CMK (cell line): ENCODE measurements at places on chromosomes 5 and 9.

DNA sequence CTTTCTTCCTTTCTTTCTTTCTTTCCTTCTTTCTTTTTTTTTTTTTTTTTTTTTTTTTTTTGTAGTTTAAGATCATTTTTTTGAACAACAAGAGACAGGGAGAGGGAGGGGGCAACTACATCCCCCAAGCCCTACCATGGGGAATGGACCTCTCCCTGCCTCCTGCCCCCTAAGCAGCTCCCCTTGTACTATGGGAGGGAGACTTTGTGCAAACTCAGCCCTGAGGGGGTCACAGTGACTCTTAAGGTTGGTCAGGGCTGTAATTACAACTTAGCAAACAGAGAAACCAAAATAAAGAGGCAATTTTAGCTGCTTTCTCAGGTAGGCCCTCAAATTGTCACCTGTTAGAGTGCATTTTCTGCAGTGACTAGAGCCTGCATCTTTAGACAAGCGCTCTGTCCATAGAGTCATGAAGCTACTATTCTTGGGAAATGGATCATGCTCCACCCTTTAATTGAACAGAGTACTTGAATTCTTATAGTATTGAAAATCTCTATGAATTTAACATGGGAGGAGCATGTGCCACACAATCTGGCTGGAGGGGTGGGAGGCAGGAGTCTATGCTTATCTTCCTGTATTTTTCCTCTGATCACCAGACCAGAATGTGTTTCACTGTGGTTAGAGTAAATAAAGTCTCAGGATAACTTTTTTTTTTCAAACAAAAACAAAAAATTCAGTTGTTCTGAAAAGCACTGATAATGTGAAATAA, 24.3 kb upstream of the PIK3R1 start:
- no peak for DNase-seq

DNA sequence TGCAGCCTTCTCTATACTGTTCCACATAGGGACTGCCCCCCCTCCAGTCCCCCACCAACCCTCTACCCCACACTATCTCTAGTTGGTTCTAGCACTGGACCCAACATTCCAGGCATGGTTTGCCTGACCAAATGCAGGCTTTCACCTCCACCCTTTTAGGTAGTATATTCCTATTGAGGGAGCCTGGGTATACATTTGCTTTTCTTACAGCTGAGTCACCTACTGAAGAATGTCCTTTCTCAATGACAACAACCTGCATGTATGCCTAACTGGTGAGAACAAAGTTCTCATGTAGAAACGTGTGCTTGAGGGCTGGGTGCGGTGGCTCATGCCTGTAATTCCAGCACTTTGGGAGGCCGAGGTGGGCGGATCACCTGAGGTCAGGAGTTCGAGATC, 8.2 kb downstream of the TNIP1 start:
- no peak for DNase-seq

GRCh38 chr9:115596746-115597080, 478.8 kb upstream of the TNC start:
- no peak for DNase-seq

DNA sequence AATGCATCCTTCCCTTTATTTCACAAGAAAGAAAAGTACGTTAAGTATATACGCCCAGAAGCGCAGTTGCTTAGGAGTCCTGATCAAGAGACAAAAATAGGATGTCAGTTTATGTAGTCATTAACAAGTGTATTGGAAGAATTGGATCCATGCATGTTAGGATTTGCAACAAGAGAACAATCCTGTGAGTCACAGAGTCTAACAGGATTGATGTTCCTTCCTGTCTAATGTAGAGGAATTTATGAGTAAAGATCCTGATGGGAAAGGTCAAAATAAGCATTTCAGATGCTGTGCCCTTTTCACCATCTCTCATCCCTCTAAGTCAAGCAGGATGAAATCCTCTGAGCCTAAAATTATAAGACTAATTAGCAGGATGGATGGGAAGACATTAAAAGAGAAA, 406.0 kb upstream of the GRIA1 start:
- no peak for DNase-seq

DNA sequence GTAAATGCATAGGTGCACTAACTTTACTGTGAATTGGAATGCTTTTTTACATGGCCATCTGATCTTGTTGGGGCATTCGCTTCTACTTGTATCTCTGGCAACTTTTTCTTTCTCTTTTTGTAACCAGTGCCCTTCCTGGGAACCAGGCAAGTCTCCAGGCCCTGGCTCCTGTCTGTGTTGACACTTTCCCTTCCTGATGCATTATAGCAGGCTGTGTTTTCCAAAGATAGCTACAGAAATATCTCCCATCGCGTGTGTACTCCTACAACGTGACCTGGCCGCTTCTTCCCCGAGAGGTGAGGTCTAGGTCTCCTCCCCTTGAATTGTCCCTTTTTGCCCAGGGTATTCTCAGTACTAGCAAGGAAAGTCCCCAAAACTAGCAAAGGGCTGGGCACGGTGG, 81.1 kb upstream of the SPIN1 start:
- DNase-seq, result no peak

DNA sequence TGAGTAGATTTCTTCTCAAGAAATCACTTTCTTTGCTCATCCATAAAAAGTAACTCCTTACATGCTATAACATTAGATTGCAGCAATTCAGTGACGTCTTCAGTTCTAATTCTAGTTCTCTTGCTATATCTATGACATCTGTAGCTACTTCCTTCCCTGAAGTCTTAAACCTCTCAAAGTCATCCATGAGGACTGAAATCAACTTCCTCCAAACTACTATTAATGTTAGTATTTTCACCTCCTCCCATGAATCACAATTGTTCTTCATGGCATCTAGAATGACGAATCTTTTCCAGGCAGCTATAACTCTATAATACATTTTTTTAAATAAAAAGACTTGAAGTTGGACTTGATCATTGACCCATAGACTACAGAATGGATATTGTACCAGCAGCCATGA, 46.2 kb upstream of the PRRC1 start:
- no peak for DNase-seq

DNA sequence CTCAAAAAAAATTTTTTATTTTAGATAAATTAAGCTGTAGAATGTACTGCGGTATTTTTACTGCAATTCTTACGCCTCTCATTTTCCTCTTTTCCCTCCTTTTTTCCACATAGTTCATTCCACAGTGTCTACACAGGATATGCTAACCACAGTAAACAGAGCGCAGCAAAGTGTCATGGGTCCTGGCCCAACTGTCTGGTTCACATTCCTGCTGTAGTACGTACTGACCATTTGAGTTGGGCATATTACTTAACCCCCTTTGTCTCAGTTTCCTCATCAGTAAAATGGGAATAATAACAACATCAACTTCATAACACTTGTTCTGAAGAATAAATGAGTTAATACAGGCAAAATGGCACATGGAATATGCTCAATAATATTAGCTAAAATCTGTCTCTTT, 41.6 kb downstream of the SLC44A1 start:
- no peak for DNase-seq

GRCh38 chr5:76805821-76806505, 12.9 kb upstream of the F2RL1 start:
- DNase-seq, result no peak

DNA sequence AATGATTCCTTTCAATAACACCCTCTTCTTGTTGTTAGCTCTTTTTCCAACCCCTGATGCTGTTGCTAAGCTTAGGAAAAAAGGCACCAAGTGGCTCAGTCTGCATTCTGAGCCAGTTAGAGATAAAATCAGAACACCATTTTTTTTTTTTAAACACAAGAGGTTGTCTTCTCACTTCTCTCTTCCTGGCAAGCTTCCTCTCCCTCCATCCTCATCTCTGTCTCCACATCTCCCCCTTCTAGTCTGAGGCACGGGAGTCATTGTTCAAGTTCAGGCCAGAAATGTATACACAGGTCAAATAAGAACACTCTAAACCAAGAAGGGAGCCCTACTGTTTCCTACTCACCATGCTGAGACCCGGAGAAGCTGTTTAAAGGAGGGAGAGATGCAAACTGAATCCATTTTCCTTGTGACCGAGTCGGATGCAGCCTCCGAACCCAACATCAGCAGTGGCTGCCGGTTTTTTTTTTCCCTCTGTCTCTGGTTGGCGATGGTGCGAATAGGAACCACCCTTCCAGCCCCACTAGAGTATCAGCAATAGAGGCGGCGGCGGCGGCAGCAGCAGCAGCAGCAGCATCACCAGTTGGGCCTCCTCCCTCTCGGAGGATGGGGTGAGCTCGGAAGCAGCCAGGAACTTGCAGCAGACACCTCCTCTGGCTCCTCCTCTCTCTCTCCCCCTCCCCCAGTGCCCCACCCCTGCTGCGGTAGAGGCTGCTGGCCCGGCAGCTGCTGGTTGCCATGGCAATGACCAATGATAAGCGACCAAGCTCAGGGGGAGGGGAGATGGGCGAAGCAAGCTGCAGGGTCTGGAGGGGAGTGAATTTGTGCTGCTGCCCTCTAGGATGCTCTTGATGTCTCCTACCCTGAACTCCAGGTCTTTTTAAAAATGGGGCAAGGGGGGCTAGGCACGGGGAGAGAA, at the start of gene JAKMIP2:
JAKMIP2 (minus strand) TSS at position 619 of the 919 bp plus-strand sequence. CDS start 110,922 bp downstream, outside the sequence.
- DNase-seq, result no peak

DNA sequence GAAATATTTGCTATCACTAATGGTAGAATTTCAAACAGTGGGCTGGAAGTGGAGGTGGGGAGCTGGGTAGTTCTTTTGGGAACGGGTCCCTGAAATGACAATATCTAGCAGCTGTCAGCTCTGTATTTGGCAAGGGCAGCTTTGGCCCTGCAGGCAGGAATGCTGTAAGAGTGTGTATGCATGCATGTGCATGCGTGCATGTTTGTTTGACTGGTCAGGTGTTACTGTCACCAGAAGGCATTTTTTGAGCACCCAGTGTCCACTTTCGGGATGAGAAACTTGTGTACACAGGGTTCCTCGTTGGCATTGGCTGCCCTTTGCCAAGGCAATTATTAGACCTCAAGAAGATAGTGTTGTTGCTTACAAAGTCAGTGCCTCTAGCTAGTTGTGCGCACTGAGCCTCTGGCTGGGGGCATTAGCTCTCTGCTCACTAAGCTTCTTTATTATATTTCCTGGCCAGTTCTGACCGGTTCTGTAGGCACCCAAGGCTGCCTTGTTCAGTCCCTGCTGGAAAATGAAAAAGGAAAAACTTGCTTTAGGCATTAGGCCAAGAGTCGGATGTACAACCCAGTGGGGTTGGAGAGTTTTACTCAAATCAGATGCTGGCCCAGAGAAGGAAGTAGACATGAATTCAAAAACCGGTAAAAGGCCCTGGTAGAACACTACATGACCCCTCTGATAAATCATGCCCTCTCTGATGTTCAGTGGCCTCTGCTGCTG, 2.0 kb downstream of the CYFIP2 start:
- no peak for DNase-seq

DNA sequence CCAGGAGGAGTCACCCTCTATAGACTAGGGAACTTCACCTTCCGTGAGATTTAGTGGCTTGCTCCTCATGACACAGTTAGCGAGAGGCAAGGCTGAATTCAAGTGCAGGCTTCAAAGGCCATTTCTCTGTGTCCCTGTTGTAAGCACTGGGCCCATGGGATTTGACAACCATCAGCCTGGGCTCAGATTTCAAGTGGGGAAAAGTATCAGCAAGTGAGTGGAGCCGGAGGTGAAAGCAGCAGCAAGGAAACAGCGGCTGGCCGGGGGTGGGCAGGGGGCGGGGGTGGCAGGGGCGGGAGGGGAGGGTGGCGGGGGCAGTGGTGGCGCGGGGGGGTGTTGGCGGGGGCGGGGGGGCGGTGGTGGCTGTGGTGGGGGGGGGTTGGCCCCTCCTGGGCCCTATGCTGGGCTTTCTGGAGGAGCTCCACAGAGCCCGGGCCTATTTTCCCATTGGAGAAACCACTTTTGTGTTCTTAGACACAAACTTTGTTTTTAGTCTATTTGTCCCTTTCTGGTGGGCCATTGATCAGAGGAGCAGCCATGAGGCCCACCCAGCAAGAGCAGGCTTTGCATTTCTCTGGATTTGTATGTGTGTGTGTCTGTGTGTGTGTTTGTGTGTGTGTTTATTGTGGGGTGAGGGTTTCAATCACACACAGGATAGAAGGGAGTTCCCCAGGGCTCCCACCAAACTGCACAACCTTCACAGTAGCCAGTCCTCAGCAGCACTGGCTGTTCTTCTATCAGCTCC, 165.4 kb upstream of the RAI14 start:
- no peak for DNase-seq

DNA sequence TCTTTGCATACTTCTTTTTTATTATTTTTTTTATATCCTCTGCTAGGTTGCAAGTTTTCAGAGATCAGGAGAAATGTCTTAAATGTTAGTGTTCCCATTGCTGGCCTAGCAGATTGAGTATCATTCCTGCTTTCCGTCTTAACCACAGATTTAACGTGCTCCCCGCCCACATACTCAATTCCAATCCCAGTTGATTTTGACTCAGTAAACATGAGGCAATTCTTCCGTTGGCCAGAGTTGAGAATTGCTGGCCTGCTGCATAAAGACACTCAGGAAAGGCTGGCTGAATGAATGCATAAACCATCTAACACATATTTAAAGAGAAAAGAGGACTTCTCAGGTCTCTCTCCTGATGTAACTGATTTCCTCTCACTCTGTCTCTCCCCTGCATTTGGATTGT, 46.8 kb upstream of the PLPP6 start:
- no peak for DNase-seq

DNA sequence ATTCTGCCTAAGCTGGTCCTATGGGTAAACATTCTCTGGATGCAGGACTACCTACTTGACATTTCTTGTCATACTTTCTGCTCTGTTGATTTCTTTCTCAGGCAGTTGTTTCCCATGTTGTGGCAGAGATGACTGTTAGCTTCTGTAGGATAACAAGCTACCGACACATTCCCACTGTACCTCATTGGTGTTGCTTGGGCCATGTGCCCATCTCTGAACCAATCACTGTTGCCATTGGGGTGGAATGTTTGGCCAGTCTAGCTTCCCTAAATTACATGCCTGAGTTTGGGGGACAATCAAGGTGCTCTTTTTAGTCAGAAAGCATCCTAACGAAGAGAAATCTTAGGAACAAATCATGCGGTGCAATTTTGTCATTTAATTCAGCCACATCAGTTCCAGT, 212.0 kb downstream of the KDM4C start:
- DNase-seq, result no peak

GRCh38 chr9:132773764-132774339, 103.6 kb downstream of the GTF3C4 start:
- no peak for DNase-seq

- DNase-seq, result no peak
Observed at GRCh38 chr9:23153058-23153457, 673.0 kb downstream of the ELAVL2 start.

DNA sequence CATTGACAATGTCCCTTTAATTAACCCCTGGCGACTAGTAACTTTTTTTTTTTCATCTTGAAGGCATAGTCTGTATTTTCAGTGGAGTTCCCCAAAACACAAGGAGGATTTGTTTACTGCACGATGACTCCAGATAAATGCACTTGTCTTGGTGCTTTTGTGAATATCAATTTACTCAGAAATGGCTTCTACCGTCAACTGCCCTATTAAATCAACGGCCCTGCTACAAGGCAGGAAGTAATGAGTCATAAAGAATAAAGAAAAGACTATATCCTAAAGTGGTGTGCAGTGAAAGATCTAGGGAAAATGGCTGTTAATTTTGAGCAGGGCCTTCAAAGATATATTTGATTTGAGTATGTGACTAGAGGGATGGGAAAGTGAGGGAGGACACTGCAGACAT, 388.3 kb upstream of the CHD1 start:
- DNase-seq, result no peak

GRCh38 chr5:96893342-96893741, 17.0 kb downstream of the ERAP2 start:
- DNase-seq, result no peak

GRCh38 chr5:107617052-107617451, 53.7 kb downstream of the EFNA5 start:
- no peak for DNase-seq
